ENCODE measurements at places on chromosomes 4 and X. TPM values are rescaled to one million over a fixed set of nuclear protein-coding genes. Genes with fewer than 3 reads are reported as not detected.

Gene SATL1
- total RNA-seq = not detected

Gene F8
- 31.0 TPM for total RNA-seq

Gene GLA
- total RNA-seq = 24.2 TPM

Gene ARFIP1
- 34.0 TPM for total RNA-seq

Measured in posterior vena cava (tissue), 2 donors.